ENCODE measurements at places on chromosomes 4 and X.

GRCh38 chr4:25358515-25359275 is 18.4 kb upstream of the ANAPC4 start:
- DNase-seq: no peak

DNA sequence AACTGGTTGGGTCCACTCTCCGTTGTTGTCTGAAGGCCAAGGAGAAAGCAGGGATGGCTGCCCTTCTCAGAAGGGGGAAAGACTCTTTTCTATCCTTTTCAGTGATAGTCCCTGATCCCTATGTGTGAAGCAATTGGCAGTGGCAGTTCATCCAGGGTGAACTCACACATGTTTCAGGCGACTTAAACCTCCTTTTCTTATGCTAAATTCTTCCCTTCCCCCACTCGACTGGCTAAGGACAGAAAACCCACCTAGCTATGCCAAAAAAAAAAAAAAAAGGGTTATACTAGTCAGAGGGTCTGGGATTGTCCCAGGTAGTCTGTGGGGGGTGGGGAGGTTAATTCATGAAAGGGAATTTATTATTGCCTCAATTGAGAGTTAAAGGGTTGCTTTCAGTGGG is 12.2 kb upstream of the ZNF280C start:
- no peak for DNase-seq

GRCh38 chrX:69015564-69016292 is 149.5 kb downstream of the PJA1 start:
- no peak for DNase-seq

DNA sequence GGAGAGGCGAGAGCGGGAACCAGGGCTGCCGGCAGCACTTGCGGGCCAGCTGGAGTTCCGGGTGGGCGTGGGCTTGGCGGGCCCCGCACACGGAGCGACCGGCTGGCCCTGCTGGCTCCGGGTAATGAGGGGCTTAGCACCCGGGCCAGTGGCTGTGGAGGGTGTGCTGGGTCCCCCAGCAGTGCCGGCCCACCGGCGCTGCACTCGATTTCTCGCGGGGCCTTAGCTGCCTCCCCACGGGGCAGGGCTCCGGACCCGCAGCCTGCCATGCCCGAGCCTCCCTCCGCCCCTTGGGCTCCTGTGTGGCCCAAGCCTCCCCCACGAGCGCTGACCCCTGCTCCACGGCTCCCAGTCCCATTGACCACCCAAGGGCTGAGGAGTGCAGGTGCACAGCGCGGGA is 25.2 kb upstream of the KIT start:
- no peak for DNase-seq

DNA sequence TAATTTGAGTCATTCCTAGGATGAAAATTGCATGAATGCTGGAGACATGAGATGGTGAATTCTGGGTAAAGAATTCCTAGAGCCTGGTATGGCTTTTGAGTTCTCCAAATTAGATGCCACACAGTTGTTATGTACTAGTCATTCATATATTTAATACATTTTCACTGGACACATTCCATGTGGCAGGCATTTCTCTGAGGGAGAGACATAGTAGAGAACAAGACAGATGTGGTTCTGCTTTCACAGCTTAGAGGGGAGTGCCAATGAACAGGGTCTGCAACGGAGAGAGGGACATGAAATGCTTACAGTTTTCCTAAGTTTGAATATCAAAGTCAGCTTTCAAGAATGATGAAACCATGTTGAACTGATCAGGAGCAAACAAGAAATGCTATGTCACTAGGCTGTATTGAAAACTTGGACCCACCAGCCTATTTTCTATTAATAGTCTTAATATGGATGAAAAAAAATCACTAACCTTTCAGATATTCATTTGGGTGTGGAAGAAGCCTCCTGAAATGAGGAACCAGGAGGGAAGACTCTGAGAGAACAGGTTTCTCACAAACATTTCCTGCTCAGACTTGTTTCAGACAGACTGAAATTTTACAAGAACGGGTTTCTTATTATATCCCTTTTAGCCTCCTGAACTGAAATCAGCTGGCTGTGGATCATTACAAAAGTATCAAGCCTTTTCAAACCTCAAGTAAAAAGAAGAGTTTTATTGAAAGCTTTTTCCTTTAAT is 276.0 kb upstream of the TET2 start:
- DNase-seq: no peak

- DNase-seq: no peak
Observed at GRCh38 chrX:106987488-106987887, 12.5 kb downstream of the MORC4 start.

- DNase-seq: no peak
Observed at GRCh38 chrX:24676403-24677024, 17.2 kb upstream of the POLA1 start.

GRCh38 chrX:40784516-40785151 is 49.3 kb upstream of the MED14 start:
- DNase-seq: no peak

GRCh38 chrX:70172221-70172620 is 5.1 kb upstream of the DGAT2L6 start:
- DNase-seq: no peak

DNA sequence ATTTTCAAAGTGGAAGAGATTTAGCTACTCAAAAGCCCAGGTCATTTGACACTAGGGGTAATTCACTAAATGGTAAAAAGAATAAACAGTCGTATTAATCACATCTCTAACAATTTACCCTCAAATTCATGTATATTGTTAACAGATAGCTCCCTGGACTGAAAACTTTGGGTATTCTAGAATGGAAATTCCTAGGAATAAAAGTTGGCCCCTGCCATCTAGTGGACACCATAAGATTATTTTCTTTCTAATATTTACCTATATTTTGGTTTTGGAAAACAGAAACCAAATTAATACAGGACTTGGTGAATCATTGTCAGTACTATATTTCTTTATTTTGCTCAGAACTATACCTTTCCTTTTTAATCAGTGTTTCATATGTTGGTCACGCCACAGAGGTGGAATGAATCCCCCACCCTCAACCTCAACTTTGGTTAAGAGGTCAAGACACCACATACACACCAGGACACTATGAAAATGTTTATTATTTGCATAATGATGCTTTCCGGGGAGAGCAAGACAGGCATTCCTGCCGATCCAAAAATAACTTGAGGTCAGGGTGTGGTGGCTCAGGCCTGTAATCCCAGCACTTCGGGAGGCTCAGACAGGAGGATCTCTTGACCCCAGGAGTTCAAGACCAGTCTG is 96.2 kb upstream of the APOOL start:
- DNase-seq: peak; percentile 0

GRCh38 chrX:44306356-44306755 is 37.1 kb downstream of the EFHC2 start:
- DNase-seq: no peak

GRCh38 chrX:33741807-33742206 is 390.3 kb downstream of the FAM47A start:
- DNase-seq: no peak
